ENCODE measurements at places on chromosomes 12 and 14.

DNA sequence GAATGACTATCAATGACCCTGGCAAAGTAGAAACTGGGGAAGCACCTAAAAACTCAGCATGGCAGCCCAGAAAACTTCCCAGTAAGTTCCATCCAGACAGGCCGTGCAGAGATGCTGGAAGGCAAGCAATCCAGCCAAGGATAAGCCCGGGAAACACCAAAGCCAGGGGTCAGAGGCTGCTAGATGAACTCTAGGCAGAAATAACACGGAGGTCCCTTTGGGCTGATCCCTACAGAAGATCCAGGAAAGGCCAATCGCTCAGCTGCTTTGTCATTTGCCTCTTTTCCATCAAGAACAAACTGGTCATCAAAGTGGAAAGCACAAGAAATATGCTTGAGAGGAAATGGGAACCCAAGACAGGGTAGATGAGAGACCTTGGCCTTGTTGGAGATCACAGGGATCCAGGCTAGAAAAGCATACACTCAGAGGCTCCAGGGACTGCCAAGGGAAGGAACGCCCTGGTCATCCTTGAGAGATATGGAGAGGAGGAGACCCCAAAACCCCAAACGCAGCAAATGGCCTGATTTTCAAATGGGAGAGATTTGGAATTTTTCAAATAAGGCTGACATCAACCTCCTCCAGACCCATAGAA, 6.5 kb downstream of the KRT79 start:
- DNase-seq: no peak

- DNase-seq: no peak
Measured at GRCh38 chr14:50813544-50813863, 17.5 kb downstream of the NIN start.

GRCh38 chr14:93150227-93151208, 34.2 kb downstream of the MOAP1 start:
- DNase-seq: no peak

DNA sequence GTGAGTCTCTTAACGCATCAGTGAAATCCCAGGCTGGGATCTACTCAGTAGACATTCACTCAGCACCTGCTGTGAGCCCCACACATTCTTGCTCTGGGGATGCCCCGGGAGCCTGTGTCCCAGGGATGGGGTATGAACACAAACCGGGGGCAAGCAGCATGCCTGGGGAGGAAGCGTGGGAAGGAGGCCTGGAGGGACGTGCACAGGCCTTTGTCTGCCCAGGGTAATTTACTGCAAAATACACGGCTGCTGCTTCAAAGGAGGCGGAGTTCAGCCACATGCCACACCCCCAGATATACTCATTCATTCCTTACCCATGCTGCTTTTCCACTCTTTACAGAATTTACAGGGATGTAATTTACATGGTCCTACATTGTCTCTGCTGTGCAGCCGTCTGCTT, 187.8 kb downstream of the ADGRD1 start:
- DNase-seq: no peak

- no peak for DNase-seq
Measured at GRCh38 chr12:132116709-132117557, 27.2 kb downstream of the DDX51 start.

DNA sequence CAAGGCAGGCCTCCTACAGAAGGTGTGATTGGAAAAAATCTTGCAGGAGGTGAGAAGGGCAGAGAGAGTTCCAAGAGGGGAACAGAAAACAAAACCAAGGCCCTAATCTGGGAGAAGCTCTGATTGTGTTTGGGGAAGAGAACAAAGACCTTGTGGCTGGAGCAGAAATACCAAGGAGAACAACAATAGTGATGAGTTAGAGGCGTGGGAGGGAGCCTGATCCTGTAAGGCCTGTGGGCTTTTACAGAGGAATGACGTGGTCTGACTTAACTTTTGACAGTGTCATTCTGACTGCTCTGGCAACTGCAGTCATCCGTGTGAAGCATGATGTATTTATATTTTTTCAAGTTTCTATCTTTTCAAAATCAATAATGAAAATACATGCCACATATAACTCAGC, 200.6 kb downstream of the ANO4 start:
- DNase-seq: no peak

GRCh38 chr12:32116897-32117296, 10.2 kb downstream of the BICD1 start:
- no peak for DNase-seq

- DNase-seq: no peak
Measured at GRCh38 chr14:70801836-70802235, 7.5 kb downstream of the MAP3K9 start.

DNA sequence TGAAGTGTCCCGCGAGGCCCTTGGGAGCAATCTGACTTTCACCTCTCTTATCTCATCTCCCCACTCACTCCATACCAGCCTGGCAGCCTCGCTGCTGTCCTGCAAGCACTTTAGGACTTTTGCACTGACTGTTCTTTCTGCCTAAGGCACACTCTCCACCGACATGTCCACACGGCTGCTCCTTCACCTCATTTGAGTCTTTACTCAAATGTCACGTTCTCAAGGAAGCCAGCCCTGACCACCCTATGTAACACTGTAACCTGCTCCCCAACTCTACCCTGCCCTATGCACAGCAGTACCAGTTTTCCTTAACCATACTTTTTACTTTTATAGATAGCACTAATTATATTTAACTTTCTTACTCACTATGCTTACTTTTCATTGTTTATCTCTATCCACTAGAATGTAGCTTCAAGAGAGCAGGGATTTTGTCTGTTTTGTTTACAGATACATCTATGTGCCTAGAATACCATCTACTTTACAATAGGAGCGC, 32.0 kb downstream of the PRKD1 start:
- no peak for DNase-seq

DNA sequence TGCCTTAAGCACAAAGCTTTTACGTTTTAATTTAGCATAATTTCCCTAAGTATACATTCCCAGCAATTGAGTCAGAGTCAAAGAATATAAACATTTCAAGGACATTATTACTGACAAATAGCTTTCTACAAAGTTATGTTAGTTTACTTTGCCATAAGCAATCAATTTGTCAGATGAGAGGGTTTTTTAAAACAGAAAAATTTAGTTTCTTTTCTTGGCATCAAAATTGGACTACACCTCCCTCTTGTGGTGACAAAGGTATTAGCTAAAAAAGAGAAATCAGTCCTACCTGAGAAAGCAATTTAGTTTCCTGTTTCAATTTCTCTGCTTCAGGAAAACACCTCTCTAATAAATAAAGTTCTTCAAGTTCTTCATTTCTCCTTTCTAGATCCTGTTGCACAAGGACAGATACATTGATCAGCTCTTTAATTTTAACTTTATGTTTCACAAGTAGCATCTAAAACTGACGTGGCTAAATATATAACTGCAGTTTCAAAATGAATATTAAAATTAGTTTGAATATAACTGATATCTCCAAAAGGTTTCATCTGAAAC, 39.9 kb downstream of the DNAI7 start:
- DNase-seq: no peak

GRCh38 chr14:90758959-90759358, 57.3 kb downstream of the TTC7B start:
- DNase-seq: no peak

DNA sequence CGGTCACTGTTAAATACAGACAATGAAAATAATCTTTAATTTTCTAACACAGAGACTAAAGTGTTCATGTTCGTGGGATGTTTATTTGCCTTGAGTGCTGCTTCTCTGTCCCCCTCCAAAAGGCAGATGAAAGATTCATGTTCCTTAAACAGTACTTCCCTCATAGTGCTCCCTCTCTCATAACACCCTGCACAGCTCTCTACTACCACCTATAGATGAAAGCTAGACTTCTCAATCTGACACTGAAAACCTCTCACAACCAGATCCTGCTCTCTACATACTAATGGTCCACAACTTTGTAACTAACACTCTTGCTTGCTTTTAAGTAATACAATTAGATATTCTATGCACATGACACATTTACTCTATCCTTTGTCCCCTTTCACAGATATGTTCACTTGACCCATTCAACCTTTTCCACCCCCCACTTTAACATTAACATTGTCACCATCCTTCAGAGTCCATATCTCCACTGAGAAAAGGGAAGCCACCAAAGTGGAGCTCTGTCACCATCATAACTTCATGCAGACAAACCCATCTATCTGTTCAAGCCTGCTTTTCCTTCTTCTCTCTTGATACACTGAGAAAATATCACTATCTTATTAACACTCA, 266.4 kb upstream of the USP15 start:
- DNase-seq: no peak

DNA sequence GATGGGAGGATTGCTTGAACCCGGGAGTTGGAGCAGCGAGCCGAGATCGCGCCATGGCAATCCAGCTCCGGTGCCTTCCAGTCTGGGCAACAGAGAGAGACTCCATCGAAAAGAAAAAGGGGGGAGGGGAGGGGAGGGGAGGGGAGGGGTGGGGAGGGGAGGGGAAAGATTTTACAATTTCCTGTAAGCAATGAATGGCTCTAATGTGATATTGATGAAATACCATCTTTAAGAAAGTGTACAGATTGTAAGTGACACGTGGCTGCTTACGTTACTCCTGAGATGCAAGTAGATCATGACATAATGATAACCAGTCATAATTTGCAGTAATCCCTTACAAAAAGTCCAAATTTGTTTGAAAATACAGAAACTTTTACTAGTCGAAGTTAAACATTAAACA, 1.4 kb downstream of the SLC25A21 start:
- DNase-seq: no peak

GRCh38 chr12:124786061-124786964, 77.4 kb downstream of the SCARB1 start:
- DNase-seq: no peak

All from activated CD8-positive, alpha-beta memory T cell treated with anti-CD3 and anti-CD28 coated beads for 4 hours (primary cell).